ENCODE measurements at places on chromosomes 16 and 17. TPM values are rescaled to one million over a fixed set of nuclear protein-coding genes. Genes with fewer than 3 reads are reported as not detected.

Gene SCNN1G
- polyA plus RNA-seq = 37.0 TPM

GRCh38 chr16:47477679-47478078 lies 16.5 kb downstream of the PHKB start:
- DNase-seq = no peak

Gene KATNIP
- 20.4 TPM for polyA plus RNA-seq

Gene CDK5RAP3
- polyA plus RNA-seq = 166 TPM

Gene TMED6
- 1.9 TPM for polyA plus RNA-seq

Gene RCVRN
- polyA plus RNA-seq = 0.14 TPM

DNA sequence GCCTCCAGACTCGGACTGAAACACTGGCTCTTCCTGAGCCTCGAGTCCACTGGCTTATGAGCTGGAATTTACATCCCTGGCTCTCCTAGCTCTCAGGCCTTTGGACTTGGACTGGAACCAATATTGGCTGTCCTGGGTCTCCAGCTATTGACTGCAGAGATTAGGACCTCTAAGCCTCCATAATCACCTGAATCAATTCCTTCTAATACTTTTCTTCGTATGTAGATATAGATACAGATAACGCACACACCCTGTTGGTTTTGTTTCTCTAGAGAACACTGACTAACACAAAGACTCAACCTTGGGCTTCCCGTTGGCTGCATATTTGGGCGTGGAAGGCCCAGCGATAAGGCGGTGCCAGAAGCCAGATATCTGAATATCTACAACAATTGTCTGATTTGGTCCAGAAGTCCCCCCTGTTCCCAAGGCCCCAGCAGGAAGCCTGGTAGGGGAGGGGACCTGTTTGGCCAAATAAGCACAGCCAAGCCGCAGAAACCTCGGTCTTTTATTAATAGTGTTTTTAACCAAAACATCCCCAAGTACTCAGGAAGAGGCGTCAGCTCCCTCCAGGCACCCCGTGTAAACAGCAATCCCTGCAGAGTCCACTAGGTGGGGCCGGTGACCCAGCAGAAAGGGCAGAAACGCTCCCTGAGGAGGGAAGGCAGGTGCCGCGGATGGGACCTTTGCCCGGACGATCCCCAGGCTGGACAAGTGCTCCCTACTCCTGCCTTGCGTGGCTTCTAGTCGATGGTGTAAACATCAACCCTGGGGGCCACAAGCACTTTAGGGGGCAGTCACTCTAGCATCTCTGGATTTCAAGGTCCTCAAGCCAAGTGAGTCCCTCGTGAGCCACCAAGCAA lies 57.0 kb downstream of the ABR start:
- no peak for DNase-seq

DNA sequence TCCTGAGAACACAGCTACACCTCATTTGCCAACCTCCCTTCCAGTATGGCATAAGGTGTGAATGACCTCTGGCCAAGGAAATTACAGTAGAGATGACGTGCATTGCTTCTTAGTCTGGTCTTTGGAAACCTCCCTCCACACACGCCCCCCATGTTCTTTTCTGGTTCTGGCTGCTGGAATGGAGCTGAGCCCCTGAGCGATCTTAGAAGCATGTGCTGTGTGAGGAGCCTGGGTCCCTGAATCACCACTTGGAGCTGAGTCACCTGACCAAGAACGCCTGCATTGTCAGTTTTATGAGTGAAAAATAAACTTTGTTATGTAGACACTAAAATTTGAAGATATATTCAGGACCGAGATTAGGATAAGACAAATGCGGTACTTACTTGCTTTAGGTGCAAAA lies 51.4 kb downstream of the HS3ST3A1 start:
- DNase-seq = no peak

Gene RAB11FIP3
- 77.4 TPM for polyA plus RNA-seq

Gene SPATA32
- not detected for polyA plus RNA-seq

DNA sequence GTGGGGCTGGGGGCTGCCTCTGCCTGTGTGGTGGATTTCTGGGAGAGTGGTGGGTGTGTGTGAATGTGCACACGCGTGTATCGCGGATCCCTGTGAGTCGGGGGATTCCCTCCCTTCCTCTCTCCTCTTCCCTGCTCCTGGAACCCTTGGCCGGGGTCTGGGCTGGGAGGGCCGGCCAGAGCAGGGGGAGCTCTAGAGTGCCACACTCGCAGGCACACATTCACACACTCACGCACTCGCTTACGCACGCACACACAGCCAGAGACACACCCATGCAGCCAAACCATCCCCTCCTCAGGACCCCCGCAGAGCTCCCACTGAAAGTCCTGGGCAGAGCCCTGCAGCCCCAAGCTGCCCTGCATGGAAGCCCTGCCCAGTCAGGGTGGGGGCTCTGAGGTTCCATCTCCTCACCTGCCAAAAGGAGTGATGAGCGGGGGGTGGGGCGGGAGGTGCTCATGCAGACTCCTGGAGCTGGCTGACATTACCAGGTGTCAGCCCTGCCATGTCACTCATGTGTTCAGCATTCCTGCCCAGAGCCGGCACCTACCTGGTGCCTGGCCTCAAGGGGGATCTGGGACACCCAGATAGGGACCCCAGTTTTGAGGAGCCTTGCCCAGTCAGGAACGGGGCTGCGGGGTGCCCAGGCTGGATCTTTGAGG lies 1.9 kb downstream of the NECAB2 start:
- DNase-seq = no peak

Gene GRAPL
- 2.8 TPM for polyA plus RNA-seq

Gene TPSG1
- polyA plus RNA-seq = 1.1 TPM

DNA sequence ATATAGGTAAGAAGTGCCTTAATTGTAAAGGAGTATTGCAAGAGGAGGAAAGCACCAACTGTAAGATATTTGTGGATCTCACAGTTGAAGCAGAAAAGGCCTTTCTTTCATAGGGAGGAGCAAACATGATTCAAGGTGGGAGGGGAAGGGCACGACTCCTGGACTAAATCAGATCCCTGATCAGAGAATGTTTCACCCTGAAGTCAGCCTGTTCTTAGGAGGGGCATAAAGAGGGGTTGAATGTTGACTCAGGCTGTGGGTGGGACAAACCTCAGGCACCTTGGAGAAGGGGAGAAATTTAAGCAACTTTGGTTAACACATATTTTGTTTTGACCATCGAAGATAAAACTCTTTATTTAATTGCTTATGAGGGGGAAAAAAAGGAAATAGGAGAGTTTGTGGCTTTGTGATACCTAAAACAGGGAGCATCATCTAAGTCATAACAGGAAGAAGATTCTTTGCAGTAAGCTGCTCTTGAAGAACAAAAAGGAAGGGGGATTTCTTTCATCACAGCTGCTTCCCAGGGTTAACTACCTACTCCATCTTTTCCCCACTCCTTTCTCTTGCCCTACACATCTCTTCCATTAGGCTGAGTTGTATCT lies 158.6 kb upstream of the ZNF267 start:
- DNase-seq = no peak

GRCh38 chr16:30535777-30536190 lies 1.1 kb upstream of the ZNF747 start:
- DNase-seq = no peak

DNA sequence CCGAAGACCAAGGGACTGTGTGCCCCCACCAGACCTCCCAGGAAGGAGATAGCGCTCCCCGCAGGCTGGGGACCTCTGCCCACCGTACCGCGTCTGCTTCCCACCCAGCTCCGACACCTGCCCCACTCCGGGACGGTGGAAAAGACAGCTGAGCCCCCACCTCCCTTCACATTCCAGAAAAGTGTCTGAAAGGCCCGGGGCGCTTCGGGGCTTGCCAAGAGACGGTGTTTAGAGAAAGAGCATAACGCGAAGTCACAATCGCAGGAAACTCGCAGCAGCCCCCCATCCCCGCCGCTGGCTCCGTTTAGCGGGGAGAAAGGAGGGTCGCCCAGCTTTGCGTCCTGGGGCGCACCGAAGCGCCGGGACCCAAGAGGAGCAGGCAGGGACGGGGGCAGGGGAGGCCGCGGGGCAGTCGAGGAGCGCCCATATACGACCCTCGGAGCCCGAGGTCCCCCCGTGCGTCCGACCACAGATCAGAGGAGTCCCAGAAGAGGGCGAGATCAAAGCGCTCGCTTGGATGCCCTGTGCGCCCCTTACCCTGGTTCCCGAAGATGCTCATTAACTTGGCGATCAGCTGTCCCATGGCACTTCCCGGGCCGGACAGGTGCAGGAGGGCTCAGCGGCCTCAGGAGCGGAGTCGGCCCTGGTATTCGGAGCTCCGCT lies 652 bp downstream of the ARL5C start:
- DNase-seq = no peak

DNA sequence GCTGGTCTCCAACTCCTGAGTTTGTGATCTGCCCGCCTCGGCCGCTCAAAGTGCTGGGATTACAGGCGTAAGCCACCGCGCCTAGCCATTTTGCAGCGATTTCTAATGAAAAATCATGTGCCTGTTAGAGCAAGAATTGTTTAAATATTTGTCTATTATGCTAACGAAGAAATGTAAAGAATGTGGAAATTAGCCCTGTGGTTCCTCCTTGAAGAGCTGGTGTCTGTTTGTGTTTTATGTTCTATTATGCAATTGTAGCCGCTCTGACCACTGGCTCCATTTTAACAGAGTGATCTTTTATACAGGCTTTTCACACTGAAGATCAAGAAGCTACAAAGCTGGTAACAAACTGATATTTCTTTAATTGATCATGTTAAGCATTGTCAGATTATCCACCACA lies 217.3 kb downstream of the USP22 start:
- DNase-seq = no peak

DNA sequence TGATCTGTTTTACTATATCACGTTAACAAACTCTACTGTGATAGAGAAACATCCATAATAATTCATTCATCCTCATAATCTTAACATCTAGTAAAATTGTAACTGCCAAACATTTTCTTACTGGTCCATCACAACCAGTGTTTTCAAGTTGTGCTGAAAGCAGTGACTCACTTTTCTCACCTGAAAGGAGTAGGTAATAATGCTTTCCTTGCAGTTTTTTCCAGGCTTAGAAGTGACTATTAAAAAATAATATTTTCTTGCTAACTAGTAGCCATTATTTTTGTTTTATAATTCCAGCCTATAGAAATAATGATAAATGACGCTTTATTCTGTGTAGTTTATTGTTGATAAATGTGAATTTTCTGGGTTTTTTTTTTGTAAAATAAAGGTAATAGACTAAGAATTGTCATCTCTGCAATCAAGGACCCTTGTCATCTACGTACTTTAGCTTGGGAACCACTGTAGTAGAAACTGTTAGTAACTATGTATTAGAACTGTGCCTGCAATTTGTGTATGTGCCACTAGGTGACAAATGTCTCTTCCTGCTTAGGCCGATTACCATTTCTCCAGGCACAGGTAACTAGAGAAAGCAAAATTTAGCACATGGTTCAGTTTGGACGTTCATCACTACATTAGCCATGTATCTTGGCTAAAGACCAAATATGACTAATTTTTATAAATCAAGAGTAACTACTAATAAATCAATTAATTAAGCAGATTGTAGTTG lies 409.4 kb upstream of the ERCC4 start:
- no peak for DNase-seq

DNA sequence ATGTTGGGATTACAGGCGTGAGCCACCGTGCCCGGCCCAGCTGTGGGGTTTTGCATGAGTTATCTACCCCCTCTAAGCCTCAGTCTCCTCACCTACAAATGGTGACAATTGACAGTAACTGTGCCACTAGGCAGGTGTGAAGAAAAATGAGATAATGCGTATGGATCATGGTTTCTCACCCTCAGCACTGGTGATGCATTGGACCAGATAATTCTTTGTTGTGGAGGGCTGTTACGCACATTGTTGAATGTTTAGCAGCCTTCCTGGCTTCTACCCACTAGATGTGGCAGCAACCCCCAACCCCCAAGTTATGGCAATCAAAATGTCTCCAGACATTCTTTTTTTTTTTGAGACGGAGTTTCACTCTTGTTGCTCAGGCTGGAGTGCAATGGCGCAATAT lies 9.0 kb upstream of the HAPSTR1 start:
- no peak for DNase-seq

Gene NHLRC4
- 7.4 TPM for polyA plus RNA-seq

Gene PRSS33
- polyA plus RNA-seq = 0.46 TPM

DNA sequence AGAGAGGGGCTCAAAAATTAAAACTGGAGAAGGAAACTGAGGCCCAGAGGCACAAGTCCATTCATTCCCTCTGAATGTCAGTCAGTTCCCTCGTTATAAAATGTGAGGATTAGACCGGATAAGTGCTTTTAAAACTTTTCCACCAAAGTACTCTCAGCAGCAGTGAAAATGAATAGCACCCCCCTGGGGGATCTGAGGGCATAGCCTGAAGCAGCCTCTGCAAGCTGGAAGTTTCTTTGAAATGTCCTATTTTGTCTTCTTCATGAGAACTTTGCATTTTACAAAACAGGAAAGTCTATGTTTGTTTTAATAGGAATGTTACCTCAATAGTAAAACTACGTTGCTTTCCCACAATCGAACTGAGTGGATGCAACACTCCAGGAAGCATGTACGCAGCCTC lies 273.0 kb downstream of the CEP112 start:
- no peak for DNase-seq

GRCh38 chr16:27759301-27759871 lies 209.4 kb downstream of the KATNIP start:
- no peak for DNase-seq

Gene TSNAXIP1
- polyA plus RNA-seq = 7.3 TPM

GRCh38 chr17:80769936-80770625 lies 221.6 kb upstream of the CHMP6 start:
- no peak for DNase-seq

- no peak for DNase-seq
Observed at GRCh38 chr16:46772463-46772862, 24.3 kb upstream of the MYLK3 start.

Gene KRT222
- polyA plus RNA-seq = 0.17 TPM

DNA sequence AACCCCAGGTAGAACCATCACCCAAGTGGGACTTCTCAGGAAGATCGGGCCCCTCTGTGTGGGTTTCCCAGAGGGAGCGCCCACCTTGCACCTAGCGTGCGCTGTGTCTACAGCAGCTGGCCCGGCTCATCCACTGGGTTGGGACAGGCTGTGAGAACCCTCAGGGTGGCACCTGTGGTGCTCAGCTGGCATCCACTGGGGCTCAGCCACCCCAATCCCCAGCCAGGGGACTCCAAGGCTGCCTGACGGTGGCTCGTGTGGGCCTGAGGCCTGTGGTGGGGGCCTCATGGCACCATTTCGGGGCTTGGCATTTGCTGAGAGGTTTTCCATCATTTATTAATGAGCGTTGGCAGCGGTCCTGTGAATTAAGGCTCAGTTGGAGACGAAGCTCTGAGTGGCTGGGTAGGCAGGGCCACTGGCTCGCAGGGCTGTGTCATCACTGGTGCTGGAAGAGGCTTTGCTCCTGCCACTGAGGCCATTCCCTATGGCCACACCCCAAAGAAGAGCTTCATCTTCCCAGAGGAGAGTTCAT lies 28.5 kb downstream of the CACNG4 start:
- DNase-seq = no peak

Gene FNDC8
- not detected for polyA plus RNA-seq

DNA sequence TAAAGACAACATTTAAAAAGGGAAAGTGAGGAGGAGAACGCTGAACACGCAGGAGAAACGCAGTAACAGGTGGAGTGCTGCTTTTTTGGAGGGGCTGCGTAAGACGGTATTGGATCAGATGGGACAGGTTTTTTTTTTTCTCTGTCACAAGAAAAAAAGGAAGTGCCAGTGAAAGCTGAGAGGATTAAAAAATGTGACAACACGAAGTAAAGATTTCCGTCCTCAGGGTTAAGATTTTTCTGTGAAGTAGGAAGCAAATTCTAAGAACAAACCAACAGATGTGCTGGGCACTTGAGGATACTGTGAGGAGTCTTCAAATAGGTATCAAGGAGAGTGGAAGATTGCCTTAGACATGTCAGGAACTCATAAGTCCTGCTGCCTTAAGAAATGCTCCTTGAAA lies 5.8 kb upstream of the ABCA9 start:
- DNase-seq = no peak

All from left renal cortex interstitium (tissue), 4 donors.